IMR-90 (cell line): ENCODE measurements at places on chromosomes 12 and 14. TPM values are rescaled to one million over a fixed set of nuclear protein-coding genes. Genes with fewer than 3 reads are reported as not detected.

The INSM2 gene
- not detected in 2 replicates for total RNA-seq

The RTL1 gene
- not detected in 2 replicates for total RNA-seq

The CLEC4D gene
- not detected in 2 replicates for total RNA-seq

The FSCB gene
- under 0.01 TPM in 1 of 2 replicates, not detected in the other for total RNA-seq

The GOLGA3 gene
- total RNA-seq: 99.8 and 102 TPM in 2 replicates

The TPPP2 gene
- not detected in 2 replicates for total RNA-seq

The PTGER2 gene
- total RNA-seq: 24.7 and 33.6 TPM in 2 replicates

The DIO3 gene
- total RNA-seq: not detected in 2 replicates

The DAO gene
- not detected in 2 replicates for total RNA-seq

The AMDHD1 gene
- total RNA-seq: under 0.01 TPM in 1 of 2 replicates, not detected in the other

The LAG3 gene
- not detected in 2 replicates for total RNA-seq

The ANKRD52 gene
- 15.4 and 16.1 TPM in 2 replicates for total RNA-seq

The C14orf39 gene
- 0.28 and 0.36 TPM in 2 replicates for total RNA-seq

The COQ10A gene
- total RNA-seq: 4.7 TPM in 2 replicates

The PYM1 gene
- total RNA-seq: 25.6 and 27.8 TPM in 2 replicates

The ANKLE2 gene
- 63.4 and 66.4 TPM in 2 replicates for total RNA-seq

The CLEC1B gene
- not detected in 2 replicates for total RNA-seq

The GNG2 gene
- total RNA-seq: 13.1 and 18.6 TPM in 2 replicates

The TPH2 gene
- not detected in 2 replicates for total RNA-seq

The LRFN5 gene
- 3.6 TPM in 2 replicates for total RNA-seq

The SOAT2 gene
- total RNA-seq: under 0.01 and 0.18 TPM in 2 replicates

The OR4E2 gene
- total RNA-seq: not detected in 2 replicates
